Mesothelial cell of epicardium (in vitro differentiated cells): ENCODE measurements at places on chromosomes 4 and X.

GRCh38 chr4:86847571-86847970, 1.6 kb downstream of the SLC10A6 start:
- no peak for DNase-seq

DNA sequence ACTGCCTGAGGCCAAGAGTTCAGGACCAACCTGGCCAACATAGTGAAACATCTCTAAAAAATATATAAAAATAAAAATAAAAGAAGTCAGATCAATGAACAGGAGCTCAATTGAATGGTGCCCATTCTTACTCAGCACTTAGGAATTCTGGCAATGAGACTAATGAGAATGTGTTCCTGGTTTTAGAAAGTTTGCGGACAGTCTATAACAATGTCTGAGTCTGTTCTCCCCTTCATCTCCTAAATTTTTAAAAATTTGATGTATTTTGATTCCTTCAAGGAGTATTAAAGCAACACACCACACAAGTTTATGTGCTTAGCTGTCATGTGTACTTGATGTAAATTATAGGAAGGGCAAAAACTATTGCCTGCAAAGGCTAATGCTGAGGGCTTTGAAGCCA, 30.6 kb upstream of the KCNIP4 start:
- no peak for DNase-seq

DNA sequence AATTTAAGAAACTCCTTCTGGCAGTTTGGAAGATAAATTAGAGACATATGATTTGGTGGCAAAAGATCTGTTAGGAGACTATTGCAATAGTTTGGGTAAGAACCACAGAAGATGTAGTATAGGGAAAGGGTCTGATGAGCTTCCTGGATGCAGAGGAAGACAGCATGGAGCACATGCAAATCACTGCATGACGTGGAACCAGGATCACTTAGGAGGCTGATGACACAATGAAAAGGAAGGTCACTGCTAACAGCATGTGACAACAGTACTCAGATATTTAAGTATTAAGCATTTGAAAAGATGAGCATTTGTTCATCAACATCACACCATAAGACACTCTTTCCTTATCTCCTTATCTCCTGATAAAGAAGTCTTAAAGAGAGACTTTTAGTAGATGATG, 167.8 kb upstream of the LDB2 start:
- no peak for DNase-seq

- no peak for DNase-seq
Measured at GRCh38 chrX:72492499-72492898, 80.1 kb downstream of the HDAC8 start.

DNA sequence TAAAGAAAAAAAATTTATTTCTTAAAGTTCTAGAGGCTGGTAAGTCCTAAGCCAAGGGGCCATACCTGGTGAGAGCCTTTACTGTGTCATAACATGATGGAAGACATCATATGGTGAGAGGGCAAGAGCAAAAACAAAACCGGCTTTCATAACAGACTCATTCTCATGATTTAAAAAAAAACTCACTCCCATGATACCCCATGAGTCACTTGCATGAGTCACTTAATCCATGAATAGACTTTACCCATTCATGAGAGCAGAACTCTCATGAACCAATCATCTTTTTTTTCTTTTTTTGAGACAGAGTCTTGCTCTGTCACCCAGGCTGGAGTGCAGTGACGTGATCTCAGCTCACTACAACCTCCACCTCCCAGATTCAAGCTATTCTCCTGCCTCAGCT, 369.7 kb upstream of the DIAPH2 start:
- DNase-seq, result no peak

GRCh38 chr4:43709443-43709842, 739.2 kb downstream of the KCTD8 start:
- no peak for DNase-seq

DNA sequence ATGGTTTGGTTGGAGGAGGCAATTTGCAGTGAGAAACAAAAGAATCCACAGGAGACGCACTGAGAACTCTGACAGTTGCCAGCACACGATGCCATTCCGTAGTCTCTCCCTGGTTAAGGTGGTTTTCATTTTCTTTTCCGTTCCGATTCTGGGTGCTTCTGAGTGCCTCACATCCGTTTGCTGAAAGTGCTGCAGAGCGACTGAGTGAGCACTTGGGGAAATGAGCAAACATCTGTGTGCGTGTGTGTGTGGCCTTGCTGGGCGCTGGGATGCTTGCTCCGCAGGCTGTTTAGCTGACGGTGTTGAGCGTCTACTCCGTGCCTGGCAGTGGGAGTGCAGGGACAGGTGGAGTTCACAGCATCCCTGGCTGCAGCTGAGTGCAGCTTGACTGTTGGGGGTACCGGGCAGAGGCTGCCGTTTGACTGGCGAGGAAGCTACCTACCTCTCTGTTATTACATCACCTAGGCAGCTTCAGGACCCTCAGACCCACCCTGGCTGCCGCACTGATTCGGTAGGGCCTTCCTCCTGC, 49.3 kb downstream of the SORCS2 start:
- DNase-seq, result no peak

GRCh38 chr4:26490111-26490959, at the start of gene CCKAR:
CCKAR (minus strand) TSS chr4:26490484; CDS start chr4:26490267, 217 bp downstream.
- no peak for DNase-seq

DNA sequence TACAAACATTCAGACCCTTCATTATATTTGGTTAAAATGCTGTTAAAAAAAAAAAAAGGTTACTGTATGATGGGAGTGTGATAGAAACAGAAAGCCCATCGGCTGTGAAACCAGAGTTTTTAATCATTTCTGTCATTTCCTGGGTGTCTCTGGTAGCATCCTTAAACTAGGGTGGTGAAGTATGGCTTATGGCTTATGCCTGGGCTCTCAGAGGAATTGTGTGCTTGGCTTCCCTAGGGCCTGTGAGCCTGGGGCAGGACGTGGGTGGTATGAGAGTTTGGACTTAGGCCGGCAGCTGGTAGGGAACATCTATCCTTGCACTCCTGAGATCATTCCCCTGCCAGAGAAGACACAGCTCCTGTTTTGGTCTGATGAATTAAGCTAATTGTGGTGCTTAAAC, 52.2 kb downstream of the DCUN1D4 start:
- no peak for DNase-seq

GRCh38 chr4:25925486-25926201, 11.6 kb downstream of the SMIM20 start:
- peak; percentile 45 for DNase-seq

- DNase-seq, result no peak
Measured at GRCh38 chr4:166435449-166435848, 562.4 kb downstream of the TLL1 start.

- no peak for DNase-seq
Measured at GRCh38 chr4:11105715-11106114, 323.0 kb downstream of the HS3ST1 start.

DNA sequence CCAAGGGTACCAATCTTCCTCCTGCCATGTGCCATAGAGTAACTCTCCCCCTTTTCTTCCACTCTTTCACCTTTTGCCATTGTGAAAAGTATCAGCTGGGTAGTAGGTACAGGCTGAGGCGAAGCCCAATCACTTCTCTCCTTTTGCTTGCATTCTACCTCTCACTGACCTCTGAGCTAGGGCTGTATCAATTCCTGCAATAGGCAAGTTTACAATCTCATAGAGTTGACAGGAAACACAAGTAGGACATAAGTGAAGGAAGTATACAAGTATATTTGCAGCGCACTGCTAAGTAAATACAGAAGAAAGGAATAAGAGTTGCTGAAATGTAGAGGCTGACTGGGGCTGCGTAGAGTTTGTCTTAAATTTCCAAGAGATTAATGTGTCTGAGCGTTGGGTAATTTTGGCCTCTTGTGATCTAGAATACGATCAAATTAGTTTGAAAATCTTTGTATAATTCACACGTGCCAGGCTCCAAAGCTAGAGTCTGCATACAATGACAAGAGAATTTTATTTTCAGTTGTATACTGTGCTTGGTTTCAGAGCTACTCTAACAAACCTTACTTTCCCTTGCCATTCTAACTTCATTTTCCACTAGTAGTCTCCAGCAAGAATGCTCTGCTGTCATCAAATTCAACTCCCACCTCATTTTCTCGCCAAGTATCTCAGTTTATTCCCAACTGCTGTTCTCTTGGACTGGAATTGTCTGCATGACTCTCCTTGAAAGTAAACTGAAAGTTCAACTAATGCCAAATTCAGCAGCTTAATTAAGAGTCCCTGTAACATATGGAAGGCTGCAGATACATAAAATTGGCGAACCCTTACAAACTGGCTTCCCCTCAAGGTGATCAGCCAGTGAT, 90.3 kb downstream of the ATP11C start:
- no peak for DNase-seq

GRCh38 chr4:105870963-105871362, 24.3 kb upstream of the NPNT start:
- DNase-seq, result no peak

DNA sequence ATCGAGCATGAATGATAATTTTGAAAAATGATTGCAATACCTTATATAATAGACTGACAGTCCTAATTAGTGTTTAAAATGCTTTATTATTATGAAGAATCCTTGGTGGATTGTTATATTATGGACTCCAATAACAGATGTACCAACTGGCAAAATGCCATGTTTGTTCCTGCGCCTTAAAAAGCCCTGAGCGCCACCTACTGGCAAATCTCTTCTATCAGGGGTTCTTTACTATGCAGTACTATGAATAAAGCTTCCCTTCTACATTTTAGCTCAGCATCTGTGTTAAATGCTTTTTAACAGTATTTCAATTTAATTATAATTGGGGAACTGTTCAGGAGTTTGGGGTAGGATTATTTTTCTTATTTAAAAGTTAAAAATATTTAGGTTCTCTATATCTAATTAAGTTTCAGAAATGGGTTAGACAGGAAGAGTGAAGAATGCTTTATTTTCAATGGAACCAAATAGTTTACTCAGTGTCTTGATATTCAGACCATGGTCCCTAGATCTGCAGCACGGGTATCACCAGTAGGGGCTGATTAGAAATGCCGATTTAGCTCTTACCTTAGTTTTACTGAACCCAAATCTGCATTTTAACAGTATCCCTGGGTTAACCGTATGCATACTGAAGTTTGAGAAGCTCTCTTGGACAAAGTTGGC, 20.0 kb downstream of the CFAP97 start:
- DNase-seq, result peak; percentile 76

- DNase-seq, result no peak
Measured at GRCh38 chr4:53780736-53781400, 189.6 kb upstream of the LNX1 start.

DNA sequence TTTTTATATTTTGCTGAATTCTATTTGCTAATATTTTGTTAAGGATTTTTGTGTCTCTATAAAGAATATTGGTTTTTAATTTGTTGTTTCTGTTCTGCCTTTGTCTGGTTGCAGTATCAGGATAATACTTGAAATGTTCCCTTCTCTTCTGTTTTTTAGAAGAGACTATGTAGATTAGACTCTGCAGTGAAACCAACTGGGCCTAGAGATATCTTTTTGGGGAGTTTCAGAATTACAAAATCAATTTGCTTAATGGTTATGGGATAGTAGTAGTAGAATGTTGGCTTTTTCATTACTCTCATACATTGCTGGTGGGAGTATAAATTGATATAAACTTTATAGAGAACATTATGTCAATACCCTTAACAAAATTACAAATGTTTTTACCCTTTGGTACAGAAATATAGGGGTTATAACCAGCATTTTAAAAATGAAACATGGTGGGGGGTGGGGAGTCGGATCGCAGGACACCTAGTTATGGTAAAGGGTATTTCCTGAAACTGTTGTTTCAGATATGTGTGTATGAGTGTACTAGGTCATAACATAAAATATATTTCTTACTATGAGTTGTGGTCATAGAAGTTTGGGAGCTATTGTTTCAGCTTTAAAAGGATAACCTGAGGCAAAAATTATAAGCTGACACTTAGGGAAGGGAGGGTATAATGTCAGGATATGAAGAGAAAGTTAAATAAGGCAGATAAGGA, 29.0 kb downstream of the CLOCK start:
- no peak for DNase-seq

DNA sequence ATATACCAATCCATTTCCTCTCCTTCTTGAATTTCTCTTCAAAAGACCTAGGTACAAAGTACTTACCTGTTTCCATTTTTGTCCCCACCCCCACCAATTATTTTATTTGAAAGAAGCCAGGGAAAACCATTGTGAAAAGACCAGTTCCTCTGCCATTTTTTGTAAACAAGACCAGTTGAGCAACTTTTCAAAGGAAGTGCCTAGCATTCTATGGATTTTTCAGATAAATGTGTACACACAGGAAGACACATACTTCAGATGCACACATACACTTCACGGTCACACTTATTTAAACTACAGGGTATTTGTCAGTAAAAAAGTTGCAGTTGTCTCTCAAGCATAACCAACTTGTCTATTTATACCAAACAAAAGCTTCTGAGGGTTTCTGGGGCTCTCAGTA, 587.2 kb upstream of the KLHL4 start:
- no peak for DNase-seq

- no peak for DNase-seq
Measured at GRCh38 chr4:85632981-85633380, 158.0 kb downstream of the ARHGAP24 start.

- no peak for DNase-seq
Measured at GRCh38 chr4:40688446-40689095, 58.9 kb upstream of the RBM47 start.

DNA sequence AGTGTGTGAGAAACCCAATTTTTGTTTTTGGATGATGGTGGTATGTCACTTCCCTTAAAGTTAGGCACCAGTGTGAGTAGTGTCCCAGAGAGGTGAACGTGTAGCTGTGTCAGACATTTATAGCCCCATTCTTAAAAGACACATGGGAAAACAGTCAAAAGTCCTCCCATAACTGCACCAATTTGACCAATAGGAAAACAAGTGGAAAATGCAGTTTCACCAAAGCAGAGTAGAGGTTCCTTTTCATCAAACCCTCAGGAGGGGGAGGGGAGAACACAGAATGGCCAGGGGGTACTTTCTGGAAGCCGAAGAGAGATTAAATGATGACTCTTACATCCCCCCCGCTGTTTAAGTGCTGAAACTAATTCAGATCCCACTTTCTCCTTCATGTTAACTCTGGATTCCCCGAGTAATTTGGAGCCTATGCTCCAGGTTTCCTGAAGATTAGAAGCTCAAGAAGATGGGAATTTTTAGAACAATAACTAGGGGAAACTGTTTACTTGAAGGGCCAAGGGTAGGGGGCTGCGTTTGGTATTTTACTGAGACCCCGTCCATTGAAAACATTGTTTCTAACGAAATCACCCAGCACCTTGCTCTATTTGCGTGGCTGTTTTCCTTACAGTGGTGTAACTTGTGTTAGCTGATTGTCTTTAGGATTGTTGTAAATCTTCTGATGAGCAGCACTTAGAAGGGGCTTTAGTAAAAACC, 2.1 kb upstream of the LEF1 start:
- no peak for DNase-seq

GRCh38 chrX:116246261-116246660, 75.7 kb downstream of the AGTR2 start:
- no peak for DNase-seq

DNA sequence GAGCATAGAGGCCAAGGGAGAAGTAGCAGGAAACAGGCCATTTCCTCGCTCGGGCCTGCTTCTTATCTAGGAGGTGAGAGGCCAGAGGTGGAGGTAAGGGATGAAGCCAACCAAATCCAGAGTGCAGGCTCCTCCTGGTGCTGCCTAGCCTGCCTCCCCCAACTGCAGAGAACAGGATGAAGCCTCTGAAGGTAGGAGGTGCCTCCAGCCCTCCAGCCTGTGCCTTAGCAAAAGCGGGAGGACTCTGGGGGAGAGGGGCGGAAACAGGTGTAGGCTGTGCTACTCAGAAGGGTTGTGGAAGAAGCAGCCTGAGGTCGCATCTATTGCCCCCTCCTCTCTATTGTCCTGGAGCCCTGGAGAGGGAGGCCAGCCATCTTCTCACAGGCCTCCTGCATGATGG, 2.9 kb upstream of the MTM1 start:
- DNase-seq, result no peak

- peak; percentile 53 for DNase-seq
Measured at GRCh38 chr4:7295911-7296660, 103.7 kb downstream of the SORCS2 start.

GRCh38 chr4:182893047-182893446, 24.1 kb downstream of the DCTD start:
- DNase-seq, result no peak
